T-helper 22 cell (primary cell): ENCODE measurements at places on chromosomes 3 and 15.

GRCh38 chr3:147299656-147300055 is 106.7 kb downstream of the ZIC4 start:
- DNase-seq = no peak

DNA sequence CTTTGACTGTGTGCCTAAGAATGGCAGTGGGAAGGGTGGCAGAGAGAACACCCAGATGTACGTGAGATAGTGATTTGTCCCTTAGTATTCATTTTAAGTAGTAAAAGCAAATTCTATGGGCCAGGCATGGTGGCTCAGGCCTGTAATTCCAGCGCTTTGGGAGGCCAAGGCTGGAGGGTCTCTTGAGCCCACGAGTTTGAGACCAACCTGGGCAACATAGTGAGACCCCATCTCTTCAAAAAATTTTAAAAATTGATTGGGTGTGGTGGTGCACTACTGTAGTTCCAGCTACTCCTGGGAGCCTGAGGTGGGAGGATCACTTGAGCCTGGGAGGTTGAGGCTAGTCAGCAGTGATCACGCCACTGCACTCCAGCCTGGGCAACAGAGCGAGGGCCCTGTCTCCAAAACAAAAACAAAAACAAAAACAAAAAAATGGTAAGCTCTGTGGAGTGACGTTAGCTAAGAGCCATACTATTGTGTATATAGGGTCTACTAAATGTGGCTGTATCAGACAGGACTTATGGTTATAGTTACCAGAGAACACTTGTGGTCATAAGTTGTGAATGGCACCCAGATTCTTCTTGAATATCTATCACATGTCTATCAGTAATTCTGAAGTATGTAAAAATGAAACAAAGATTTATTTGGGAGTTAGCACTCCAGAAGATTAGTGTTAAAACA is 171.5 kb downstream of the TCF12 start:
- DNase-seq = no peak

DNA sequence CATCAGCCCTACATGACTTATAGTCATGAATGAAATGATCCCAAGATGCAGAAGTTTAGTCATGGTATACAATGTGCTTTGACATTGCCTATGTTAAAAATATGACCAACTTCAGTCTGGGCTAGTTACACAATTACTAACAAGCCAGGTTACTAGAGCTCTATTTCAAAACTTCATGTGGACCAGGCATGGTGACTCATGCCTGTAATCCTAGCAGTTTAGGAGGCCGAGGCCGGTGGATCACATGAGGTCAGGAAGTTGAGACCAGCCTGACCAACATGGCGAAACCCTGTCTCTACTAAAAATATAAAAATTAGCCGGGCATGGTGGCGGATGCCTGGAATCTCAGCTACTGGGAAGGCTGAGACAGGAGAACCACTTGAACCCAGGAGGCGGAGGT is 613.0 kb downstream of the CADM2 start:
- DNase-seq = no peak

GRCh38 chr3:22475665-22476240 is 724.7 kb upstream of the ZNF385D start:
- DNase-seq = no peak

DNA sequence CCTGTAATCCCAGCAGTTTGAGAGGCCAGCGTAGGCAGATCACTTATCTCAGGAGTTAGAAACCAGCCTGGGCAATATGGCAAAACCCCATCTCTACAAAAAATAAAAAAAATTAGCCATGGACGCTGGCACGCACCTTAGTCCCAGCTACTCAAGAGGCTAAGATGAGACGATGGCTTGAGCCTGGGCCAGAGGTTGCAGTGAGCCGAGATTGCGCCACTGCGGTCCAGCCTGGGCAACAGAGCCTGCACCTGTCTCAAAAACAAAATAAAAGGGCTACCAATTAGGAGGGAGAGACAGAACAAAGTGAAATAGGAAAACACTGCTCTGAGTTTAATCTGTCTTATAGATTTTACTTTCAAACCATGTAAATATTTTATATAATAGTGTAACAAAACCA is 33.8 kb downstream of the MSL2 start:
- DNase-seq = no peak

DNA sequence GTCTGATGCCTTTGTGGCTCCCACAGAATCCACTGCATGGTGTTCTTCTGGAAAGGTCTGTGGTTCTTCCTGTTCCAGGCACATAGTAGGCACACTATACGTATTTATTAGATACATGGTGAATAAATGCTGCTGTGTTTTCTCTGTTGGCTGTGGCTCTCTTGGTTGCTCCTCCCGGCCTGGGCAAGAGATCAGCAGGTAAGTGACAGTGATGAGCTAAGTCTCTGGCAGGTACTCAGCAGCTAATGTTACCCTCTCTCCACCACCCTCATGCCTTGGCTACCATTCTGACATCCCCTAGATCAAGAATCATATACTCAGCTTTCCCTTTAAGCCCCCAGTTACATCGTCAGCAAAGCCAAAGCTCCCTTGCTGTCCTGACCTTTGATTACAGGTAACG is 8.4 kb downstream of the SV2B start:
- no peak for DNase-seq

DNA sequence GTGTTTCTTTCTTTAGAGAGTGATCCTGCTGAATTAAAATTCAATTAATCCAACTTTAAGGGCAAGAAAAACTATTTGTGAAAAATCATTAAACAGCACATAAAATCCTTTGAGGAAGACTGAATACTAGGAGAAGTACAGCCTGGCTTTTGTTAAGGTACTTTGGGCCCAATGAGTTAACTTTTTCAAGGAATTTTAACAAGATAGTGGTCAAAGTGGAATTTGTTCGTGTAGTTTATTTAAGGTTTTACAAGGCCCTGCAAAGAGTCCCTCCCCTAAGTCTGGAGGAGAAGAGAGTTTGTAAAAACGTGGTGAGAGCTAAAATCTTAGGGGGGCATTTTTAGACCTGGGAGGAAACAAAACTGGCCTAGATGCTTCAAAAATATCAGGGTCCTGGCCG is 26.0 kb upstream of the TRIM71 start:
- DNase-seq = no peak

GRCh38 chr3:193983846-193984818 is 151.8 kb upstream of the HES1 start:
- DNase-seq = no peak

DNA sequence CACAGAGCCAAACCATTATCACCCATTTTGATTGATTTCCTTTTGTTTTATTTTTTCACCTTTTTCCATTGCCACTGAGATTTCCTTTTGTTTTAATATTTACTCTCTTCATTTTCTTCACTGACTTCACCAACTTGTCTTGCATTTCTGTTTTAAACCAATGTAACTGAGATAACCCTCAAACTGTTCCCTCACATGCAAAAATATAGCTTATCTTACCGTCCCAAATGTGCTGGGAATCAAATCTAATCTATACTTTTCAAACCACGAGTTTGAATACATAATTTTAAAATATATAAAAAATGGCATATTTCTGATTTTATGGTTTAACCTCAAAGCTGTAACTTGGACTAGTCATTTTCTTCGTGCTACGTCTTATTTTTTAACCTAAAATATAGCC is 143.8 kb downstream of the PLD1 start:
- DNase-seq = no peak

DNA sequence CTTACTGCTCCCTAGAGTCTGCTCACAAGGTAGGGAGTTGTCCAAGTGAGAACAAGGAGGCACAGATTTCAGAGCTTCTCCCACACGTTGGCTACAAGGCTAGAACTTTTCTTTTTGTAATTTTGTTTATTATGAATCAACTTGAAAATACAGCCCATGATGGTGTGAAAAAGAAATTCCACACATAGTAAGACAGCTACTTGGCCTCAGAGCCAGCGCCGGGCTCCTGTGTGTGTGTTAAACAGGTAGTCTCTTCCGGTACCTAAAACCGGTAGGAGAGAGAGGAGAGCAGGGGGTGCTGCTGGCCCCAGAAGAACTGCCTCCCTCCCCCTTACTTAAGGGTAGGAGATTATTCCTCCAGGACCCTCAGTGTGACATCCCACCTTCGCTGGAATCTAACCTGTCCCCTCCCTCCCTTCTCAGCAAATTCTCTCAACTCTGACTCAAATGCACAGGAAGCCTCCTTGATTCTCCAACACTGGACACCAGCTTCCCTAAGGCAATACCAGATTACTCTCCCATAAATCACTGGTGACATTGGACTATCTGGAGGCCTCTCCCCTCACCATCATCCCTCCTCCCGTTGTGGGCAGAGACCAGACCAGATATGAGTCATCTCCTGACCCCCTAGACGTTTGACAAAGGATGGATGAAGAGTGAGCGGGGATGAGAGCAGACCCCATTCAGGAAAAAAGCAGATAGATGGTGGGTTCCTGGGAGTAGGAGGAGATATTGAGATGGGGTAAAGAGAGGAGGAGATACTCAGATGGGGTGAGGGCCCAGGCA is 4.5 kb upstream of the IP6K1 start:
- no peak for DNase-seq

- DNase-seq = no peak
These were observed 242.0 kb upstream of the GOLGA6L4 start for GRCh38 chr15:83993591-83993990.

DNA sequence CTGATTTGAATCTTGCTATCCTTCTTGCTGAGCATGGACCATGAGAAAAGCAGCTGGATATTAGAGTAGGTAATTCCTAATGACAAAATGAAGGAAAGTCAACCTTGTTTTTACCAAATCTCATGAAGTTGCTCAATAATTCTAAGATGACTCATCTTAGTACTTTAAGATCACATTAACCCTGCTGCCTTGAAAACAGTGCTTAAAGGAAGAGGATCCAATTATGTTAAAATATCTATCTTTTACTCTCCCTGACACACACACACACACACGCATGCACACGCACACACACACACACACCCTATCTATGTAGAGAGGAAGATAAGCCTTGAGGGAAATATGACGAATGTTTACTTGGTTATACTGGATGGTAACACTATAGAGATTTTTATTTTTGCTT is 16.0 kb upstream of the MYO1E start:
- DNase-seq = no peak

DNA sequence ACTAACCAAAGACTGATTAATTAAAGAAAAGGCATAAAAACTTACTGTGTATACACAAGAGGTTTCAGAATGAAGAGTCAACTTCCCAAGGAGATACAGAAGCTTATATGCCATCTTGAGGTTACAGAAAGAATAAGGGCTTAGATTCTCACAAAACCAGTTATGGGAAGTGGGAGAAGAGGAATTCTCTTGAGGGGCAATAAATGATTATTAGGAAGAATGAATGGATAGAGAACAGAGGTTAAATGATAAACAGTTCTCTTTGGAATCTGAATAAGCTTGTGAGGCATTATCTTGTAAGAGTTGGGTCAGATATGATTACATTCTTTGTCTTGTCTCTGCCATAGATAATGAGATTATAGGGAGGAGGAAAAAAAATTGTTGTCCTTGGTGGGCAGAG is 126.7 kb upstream of the SPATA16 start:
- no peak for DNase-seq
